ENCODE measurements at places on chromosomes 2 and 18. TPM values are rescaled to one million over a fixed set of nuclear protein-coding genes. Genes with fewer than 3 reads are reported as not detected.

GRCh38 chr2:24565537-24565936 is 74.5 kb downstream of the NCOA1 start:
- no peak for DNase-seq

DNA sequence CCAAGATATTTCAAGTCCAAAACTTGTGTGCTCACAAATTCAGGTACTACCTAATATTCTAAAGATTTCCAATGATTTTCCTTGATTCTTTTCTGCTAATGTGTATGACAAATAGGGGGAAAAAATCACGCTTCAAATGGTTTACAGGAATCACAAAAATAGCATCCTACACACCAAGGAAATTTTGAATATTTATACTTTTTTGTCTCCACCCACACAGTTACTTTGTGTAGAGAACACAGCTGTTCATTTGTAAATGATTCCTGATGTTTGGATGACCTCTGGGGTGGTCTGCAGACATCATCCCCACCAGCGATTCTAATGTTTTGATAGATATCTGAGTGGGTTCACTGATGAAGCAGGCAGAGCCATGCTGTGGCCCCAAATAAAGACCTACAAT is 260.6 kb upstream of the NCKAP5 start:
- DNase-seq: no peak

- peak; percentile 48 for DNase-seq
Observed at GRCh38 chr18:47280121-47280520, 28.7 kb upstream of the SKOR2 start.

- no peak for DNase-seq
Observed at GRCh38 chr18:68299906-68300305, 415.0 kb downstream of the TMX3 start.

- DNase-seq: no peak
Observed at GRCh38 chr2:192775011-192775410, 580.3 kb upstream of the TMEFF2 start.

DNA sequence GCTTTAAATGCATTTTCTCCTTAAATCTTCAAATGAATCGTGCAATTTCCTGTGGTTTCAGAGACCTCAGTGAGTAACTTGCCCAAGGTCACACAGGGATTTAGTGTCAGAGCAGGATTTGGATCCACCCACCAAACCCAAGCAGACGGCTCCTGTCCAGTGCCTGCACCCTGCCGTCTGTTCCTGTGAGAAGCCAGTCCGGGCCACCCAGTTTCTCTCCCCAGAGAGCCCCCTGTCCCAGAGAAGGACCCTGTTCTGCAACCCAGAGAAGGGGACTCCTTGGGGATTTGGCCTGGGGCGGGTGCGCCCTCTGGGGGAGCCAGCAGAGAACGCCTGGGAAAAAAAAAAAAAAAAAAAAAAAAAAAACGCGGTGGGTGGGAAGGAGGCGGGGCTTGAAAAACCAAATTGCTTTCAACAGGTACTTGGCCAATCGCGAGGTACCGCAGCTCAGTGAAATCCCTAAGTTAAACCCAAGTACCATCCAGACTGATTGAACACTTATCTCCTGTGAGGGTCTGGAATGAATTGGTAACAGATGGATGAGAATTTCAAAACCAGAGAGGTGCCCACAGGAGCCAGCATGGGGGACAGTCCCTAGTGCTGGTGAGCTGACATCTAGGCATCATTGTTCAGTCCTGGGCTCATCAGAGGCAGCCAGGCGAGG is 30.9 kb upstream of the REEP1 start:
- DNase-seq: peak; percentile 62

Gene SLC16A14
- 35.8 TPM for polyA plus RNA-seq

Gene SGPP2
- polyA plus RNA-seq: 4.4 TPM

Gene LOXHD1
- polyA plus RNA-seq: 0.14 TPM
